ENCODE measurements at places on chromosomes 4 and X. TPM values are rescaled to one million over a fixed set of nuclear protein-coding genes. Genes with fewer than 3 reads are reported as not detected.

GRCh38 chr4:65943076-65943475, 272.8 kb upstream of the EPHA5 start:
- DNase-seq = no peak

GRCh38 chr4:145904413-145905177, 34.0 kb downstream of the ZNF827 start:
- DNase-seq = no peak

The CFP gene
- total RNA-seq = 15.6 TPM

GRCh38 chrX:153662266-153662665, 11.3 kb downstream of the PNCK start:
- DNase-seq = peak; percentile 24

GRCh38 chrX:132491191-132491590, 2.4 kb upstream of the MBNL3 start:
- DNase-seq = peak; percentile 9

DNA sequence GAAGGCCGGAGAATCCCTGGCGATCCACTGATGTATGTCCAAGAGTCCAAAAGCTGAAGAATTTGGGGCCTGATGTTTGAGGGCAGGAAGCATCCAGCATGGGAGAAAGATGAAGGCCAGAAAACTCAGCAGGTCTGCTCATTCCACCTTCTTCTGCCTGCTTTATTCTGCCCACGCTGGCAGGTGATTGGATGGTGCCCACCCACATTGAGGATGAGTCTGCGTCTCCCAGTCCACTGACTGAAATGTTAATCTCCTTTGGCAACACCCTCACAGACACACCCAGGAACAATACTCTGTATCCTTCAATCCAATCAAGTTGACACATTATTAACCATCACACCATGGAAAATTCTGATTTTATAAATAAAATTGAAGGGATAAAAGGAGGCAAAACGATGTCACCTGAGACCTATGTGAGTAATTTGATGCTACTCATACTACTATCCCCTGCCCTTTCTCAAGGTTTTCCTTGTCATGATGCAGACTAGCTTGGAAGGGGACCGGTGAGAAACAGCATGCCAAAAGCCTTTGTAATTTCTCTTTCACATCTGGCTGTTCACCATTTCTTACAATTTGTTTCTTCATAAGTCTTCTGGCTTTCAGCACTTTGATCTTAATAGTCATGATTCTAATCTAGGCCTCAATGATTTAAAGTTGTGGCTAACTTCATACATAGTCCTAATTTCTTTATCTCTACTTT, 9.7 kb upstream of the PYURF start:
- no peak for DNase-seq

- DNase-seq = no peak
These were observed 12.7 kb upstream of the CD40LG start for GRCh38 chrX:136635235-136635634.
